Activated T-helper 1 cell treated with anti-CD3 and anti-CD28 coated beads, Interleukin-2, amount 50 U/mL, for 16 hours (primary cell): ENCODE measurements at places on chromosomes 5 and 9.

- no peak for DNase-seq
Observed at GRCh38 chr5:10602031-10602806, 38.3 kb downstream of the ANKRD33B start.

- no peak for DNase-seq
Observed at GRCh38 chr9:117809751-117810150, 105.5 kb downstream of the TLR4 start.

DNA sequence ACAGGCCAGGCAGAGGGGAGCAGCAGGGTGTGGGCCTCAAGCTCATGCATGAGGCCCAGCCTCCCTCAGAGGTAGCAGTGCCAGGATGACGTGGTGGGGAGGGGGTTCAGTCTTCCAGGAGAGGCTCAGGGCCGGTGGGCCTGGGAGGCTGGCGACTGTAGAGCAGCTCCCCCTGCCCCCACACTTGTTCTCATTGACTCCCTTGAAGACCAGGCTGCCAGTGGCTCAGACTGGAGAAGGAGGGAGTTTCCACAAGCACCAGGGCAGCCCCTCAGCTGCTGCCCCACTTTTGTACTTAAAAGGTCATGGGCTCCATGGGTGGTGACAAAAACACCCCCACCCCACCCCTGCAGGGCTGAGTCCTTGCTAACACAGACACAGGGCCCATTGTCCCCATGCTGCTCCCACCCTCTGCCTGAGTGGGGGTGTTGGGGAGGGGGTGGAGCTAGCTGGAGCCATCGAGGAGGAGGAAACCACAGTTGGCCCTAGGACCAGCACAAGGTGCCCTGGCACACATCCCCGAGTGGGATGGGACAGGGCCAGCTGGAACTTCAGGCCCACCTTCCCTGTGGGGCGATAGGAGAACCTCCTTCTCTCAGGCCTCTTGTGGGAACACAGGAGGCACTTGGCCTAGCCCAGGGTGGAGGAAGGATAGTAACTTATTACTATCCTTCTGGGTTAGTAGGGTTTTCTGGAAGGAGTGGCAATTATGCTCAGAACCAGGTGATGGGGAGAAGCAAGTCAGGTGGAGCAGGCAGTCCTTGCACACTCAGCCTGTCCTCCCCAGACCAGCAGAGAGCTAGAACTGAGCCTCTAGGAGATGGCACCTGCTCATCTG is 10.7 kb downstream of the PDLIM4 start:
- DNase-seq, result no peak

- no peak for DNase-seq
Observed at GRCh38 chr5:34009610-34010009, 1.8 kb upstream of the AMACR start.

DNA sequence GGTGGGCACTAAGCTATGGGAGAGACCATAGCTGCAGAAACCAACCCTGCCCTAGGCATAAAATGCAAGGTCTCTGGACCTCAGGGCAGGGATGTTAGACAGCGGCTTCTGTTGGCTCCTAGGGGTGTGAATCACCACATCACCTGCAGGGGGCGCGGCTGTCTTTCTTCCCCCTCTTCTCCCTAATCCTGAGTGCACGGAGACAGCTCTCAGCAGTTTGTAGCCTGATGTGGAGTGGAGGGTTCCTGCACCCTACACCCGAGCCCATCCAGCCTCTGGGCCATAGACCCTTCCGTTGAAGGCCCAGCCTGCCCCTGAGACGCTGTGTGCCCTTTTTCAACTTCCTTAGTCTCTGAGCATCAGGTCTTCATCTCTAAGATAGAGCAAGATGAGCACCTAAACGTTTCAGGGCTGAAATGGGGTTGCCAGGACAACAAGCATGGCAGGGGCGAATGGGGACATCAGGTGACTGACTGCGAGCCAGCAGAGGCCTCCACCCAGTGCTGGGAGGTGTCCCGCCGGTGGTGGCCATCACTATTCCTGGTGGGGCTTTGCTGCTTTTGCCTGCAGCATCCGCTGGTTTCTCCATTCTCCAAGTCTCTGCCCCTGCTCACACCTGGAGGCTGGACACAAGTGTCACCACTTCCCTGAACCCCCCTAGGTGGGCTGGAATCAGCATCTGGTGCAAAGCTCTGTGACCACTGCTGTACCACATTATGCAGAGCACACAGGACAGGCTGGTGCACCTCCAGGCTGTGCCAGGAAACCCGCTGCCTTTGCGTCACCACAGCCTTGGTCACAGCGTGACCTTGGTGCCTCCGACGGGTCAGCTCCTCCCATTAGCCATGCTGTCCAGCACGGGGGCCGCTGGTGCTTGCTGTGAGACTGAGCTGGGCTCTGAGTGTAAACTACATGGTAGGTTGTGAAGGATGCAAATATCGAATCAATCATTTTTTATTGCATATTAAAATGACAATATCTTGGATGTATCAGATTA is 2.5 kb upstream of the SEC16A start:
- peak; percentile 78 for DNase-seq

- no peak for DNase-seq
Observed at GRCh38 chr5:31047007-31047406, 146.5 kb upstream of the CDH6 start.

DNA sequence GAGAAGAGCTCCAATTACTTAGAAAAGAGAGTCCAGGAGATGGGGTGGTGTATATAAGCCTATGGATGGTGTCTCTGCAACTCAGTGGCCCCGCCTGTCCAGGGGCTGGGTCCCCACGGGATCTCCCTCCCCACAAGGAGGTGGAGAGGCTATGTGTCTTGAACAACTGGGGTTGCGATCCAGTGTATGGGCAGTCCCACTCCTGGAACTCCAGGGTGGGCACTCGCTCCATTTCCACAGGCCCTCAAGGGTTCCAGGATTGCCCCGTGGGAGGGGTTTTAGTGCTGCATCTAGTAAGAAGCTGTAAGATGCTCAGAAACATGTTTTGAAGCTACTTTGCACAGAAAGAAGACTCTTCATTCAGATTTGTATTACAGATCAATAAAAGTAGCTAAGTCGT is 558 bp upstream of the SMAD5 start:
- DNase-seq, result no peak

GRCh38 chr9:70043689-70044489 is at the start of gene MAMDC2:
Gene MAMDC2 (plus strand): TSS chr9:70043848. CDS start chr9:70044198, 350 bp downstream.
- no peak for DNase-seq

GRCh38 chr5:3124410-3124809 is 372.9 kb upstream of the IRX2 start:
- no peak for DNase-seq

GRCh38 chr9:95751520-95751790 is 124.0 kb upstream of the ERCC6L2 start:
- DNase-seq, result no peak

DNA sequence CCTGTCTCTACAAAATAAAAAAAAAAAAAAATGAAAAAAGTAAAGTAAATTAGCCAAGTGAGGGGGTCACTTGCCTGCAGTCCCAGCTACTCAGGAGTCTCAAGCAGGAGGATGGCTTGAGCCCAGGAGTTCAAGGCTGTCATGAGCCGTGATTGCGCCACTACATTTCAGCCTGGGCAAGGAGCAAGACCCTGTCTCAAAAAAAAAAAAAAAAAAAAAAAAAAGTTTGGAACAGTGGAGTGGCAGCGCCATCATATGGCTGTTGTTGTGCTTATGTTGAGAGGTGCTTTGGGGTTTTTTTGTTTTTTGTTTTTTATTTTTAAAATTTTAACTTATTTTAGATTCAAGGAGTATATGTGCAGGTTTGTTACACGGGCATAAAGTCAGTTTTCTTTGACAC is 3.6 kb downstream of the BRIX1 start:
- DNase-seq, result no peak

GRCh38 chr9:94159069-94159939 is 75.0 kb downstream of the PTPDC1 start:
- no peak for DNase-seq

GRCh38 chr9:133114886-133115603 is 6.0 kb downstream of the RALGDS start:
- no peak for DNase-seq

DNA sequence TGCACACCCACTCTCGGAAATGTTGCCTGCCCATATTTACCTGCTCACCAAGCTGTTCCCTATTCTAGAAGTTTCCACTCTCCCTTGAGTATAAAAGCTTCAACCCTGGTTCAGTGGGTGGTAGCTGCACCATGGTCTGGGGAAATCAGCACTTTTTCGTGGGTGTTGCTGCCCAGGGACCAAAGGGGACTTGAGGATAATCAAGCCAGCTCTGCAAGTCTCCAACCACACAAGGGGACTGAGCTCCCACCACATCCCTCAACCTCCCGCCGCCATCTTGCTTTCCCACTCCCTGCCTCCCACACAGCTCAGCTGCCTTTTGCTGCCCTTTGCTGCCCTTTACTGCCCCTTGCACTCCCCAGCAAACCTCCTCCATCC is 210.0 kb downstream of the AUH start:
- no peak for DNase-seq

- DNase-seq, result no peak
Observed at GRCh38 chr5:58507715-58508114, 16.5 kb downstream of the GAPT start.

- DNase-seq, result no peak
Observed at GRCh38 chr5:178312880-178313282, 80.3 kb upstream of the PHYKPL start.

- no peak for DNase-seq
Observed at GRCh38 chr5:143281226-143281625, 122.3 kb downstream of the NR3C1 start.

- no peak for DNase-seq
Observed at GRCh38 chr5:19734776-19735175, 253.2 kb downstream of the CDH18 start.

DNA sequence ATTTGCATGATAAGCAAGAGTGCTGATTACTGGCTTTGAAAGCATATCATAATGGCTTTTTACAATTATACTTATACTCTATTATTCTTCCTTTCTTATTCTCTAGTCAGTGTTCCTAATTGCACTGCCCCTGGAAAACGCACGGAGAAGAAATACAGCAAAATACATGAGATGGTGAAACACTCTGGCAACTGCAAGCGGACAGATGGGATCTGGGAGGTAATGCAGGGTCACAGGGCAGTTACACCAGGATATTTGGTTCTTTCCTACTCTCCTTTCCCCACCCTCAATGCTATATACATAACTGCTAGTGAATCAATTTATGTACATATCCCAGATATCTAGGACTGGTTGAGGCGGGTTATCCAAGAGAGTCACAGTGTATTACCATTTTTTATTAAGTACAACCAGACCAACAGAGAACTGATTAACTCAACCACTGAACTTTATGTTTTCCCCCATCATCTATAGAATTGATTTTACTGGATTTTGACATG is 423.7 kb downstream of the ZSWIM6 start:
- DNase-seq, result no peak

GRCh38 chr9:95773053-95773418 is 102.5 kb upstream of the ERCC6L2 start:
- DNase-seq, result no peak

- DNase-seq, result no peak
Observed at GRCh38 chr5:73433982-73434342, 14.6 kb downstream of the FOXD1 start.

- DNase-seq, result no peak
Observed at GRCh38 chr5:126357585-126358342, 65.4 kb upstream of the GRAMD2B start.

- no peak for DNase-seq
Observed at GRCh38 chr5:141521244-141521781, 32.4 kb downstream of the PCDHGC5 start.

- DNase-seq, result no peak
Observed at GRCh38 chr9:110997847-110998246, 40.4 kb downstream of the LPAR1 start.

DNA sequence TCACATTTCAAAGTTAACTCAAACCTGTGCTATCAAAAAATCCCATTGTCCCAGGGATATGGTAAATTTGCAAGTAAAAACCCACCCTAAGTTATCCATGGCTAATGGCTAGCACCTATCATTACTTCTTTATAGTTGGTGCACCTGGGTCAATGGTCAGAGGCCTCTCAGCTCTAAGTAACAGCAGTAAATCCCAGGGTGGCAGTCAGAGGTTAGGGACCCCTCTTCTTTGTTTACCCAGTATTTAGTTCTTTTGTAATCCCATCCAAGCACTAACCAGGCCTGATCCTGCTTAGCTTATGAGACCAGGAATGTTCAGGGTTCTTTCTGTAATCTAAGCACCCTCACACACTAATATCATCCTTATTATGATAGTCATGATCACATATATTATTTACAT is 52.1 kb upstream of the WWC1 start:
- DNase-seq, result no peak

- no peak for DNase-seq
Observed at GRCh38 chr9:26157411-26157810, 479.2 kb upstream of the TUSC1 start.

DNA sequence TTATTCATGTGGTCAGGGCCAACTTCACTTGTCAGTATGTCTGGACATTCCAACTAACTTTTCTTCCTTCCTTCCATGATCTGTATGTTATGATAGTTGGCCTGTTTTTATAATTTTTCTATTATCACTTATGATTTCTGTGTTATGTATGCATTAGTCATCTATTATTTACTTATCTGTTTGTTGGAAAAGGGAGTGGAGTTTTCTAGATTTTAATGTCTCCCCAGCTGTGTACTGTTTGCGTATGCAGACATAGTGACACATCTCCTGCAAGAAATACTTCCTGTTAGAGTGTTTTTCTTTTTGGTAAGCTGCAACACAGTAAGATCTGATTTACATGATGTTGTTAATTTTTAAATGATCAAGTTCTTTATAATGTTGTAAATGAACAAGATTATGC is 8.7 kb upstream of the INSYN2B start:
- no peak for DNase-seq

GRCh38 chr5:100746730-100747129 is 156.4 kb downstream of the ST8SIA4 start:
- no peak for DNase-seq

- no peak for DNase-seq
Observed at GRCh38 chr5:633501-633955, 21.4 kb downstream of the CEP72 start.

DNA sequence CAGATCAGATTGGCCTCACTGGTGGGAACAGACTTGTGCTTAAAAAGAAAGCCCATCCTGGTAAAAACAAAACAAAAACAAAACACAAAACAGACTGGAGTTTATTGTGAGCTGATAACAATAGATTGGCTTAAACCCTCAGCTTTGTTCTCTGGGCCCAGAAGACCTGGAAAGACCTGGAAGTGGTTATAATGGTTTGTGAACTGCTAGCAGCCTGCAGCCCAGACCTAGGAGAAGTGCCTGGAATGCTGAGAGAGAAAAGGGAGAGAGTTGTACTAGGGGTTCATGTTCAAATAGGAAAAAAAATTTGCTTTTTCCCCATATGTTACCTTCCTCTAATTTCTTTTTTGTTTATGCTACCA is 396.6 kb downstream of the DMAC1 start:
- DNase-seq, result no peak

DNA sequence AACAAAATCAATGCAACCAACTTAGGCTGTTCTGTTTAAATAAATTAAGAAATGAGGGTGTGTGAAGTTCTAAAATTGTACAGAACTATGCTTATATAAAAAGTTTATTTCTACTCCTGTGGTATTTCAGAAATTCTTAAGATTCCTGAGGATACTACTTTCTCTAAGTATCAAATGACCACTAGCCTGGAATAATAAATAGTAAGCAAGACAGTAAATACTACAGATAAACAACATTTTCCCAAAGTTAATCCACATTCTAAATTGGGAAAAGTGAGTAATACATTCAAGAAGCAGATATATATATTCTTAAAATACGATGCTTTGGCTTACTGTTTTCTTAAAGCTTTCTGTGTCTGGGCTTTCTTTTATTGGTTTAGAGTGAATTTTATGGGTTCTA is 29.5 kb downstream of the CCNH start:
- no peak for DNase-seq
